ENCODE measurements at places on chromosomes 12 and 14. TPM values are rescaled to one million over a fixed set of nuclear protein-coding genes. Genes with fewer than 3 reads are reported as not detected.

The DCAF4 gene
- 6.0 TPM for polyA plus RNA-seq

The OLR1 gene
- polyA plus RNA-seq: 0.28 TPM

The PMCH gene
- polyA plus RNA-seq: 2.1 TPM

The PAPLN gene
- polyA plus RNA-seq: not detected

The RNU4-1 gene
- not detected for polyA plus RNA-seq

The IRAK3 gene
- 2.1 TPM for polyA plus RNA-seq

The PRKD1 gene
- 18.8 TPM for polyA plus RNA-seq

The CCNK gene
- 14.7 TPM for polyA plus RNA-seq

The RAD9B gene
- polyA plus RNA-seq: not detected

The KLRC4 gene
- polyA plus RNA-seq: 1.4 TPM

The POTEG gene
- not detected for polyA plus RNA-seq

The NPFF gene
- not detected for polyA plus RNA-seq

The RFX4 gene
- polyA plus RNA-seq: 5.7 TPM

The PTCSC3 gene
- polyA plus RNA-seq: not detected

The NANOG gene
- polyA plus RNA-seq: 0.09 TPM

The RBM25 gene
- polyA plus RNA-seq: 72.3 TPM

The OTX2 gene
- not detected for polyA plus RNA-seq

The CCDC184 gene
- polyA plus RNA-seq: 41.6 TPM

The TRIM9 gene
- polyA plus RNA-seq: 219 TPM

The NYNRIN gene
- polyA plus RNA-seq: 0.05 TPM

The RPGRIP1 gene
- polyA plus RNA-seq: 0.74 TPM

The CIDEB gene
- 3.6 TPM for polyA plus RNA-seq

The TRHDE gene
- 3.8 TPM for polyA plus RNA-seq

The CLMN gene
- 68.4 TPM for polyA plus RNA-seq

The RASAL1 gene
- polyA plus RNA-seq: 5.5 TPM

The WIF1 gene
- polyA plus RNA-seq: 14.3 TPM

The SLC2A3 gene
- 151 TPM for polyA plus RNA-seq

The KRT78 gene
- not detected for polyA plus RNA-seq

The GLS2 gene
- polyA plus RNA-seq: 18.7 TPM

The TMEM63C gene
- polyA plus RNA-seq: 0.29 TPM

The DACT1 gene
- 1.9 TPM for polyA plus RNA-seq

The PLBD1 gene
- 0.98 TPM for polyA plus RNA-seq

The LUM gene
- not detected for polyA plus RNA-seq

The B3GNT4 gene
- 3.0 TPM for polyA plus RNA-seq

The SPX gene
- polyA plus RNA-seq: 1.6 TPM

The RIMBP2 gene
- 7.0 TPM for polyA plus RNA-seq

The SIX1 gene
- polyA plus RNA-seq: not detected

The FKBP11 gene
- polyA plus RNA-seq: 2.2 TPM

The PLCZ1 gene
- not detected for polyA plus RNA-seq

The CMTM5 gene
- polyA plus RNA-seq: not detected

The ARF6 gene
- polyA plus RNA-seq: 41.1 TPM
